ENCODE measurements at places on chromosomes 13 and 19.

DNA sequence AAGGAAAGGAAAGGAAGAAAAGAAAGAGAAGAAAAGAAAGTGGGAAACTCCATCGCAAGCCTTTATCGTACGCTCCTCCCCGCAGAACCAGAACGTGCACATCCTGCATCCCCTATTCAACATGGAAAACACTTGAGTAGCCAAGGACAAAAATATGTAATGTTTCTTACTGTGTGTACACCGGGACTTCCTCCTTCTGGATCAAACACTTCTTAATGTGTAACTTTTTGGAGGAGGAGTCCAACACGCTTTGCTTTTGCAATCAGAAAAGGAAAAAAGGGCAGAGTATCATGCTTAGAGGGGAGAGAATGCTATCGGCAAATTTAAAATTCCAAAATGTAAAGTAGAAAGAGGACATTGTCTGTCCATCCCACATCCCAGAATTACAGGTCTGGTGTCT, 7.8 kb upstream of the SHFL start:
- peak; percentile 36 for DNase-seq

DNA sequence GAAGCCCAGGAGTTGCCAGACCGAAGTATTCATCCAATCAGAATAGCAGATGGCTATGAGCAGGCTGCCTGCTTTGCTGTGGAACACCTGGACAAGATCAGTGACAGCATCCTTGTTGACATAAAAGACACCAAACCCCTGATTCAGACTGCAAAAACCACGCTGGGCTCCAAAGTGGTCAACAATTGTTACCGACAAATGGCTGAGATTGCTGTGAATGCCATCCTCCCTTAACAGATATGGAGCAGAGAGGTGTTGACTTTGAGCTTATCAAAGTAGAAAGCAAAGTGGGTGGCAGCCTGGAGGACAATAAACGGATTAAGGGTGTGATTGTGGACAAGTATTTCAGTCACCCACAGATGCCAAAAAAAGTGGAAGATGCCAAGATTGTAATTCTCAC, 250.3 kb upstream of the OBI1 start:
- no peak for DNase-seq

DNA sequence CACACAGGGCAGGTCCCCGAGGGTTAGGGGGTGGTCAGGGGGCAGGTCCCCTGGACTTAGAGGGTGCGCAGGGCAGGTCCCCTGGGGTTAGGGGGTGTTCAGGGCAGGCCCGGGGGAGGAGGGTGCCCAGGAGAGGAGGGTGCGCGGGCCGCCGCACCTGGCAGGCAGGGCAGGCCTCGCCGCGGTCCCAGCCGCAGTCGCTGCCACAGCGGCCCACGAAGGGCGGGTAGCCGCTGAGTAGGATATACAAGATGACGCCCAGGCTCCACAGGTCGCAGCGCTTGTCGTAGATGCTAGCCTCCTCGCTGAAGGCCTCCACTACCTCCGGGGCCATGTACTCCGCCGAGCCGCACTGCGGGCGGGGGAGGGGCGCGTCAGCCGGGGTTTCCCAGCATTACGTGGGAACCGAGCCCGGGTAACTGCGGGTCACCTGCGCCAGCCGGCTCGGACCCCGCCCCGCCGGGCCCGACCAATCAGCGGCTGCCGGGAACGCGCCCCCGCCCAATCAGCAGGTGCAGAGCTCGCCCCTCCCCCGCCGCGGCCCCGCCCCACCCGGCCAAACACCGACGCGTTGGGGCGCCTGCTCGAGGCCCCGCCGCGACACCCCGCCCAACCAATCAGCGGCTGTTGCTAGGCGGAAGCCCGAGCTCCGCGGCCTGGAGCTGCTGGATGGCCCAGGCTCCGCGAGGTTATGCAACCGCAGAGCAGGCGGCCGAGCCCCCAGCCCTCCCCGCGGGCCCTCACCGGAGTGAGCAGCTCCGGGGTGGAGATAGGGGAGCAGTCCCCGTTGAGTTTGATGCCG, 9.2 kb downstream of the MKNK2 start:
- DNase-seq: peak; percentile 98

DNA sequence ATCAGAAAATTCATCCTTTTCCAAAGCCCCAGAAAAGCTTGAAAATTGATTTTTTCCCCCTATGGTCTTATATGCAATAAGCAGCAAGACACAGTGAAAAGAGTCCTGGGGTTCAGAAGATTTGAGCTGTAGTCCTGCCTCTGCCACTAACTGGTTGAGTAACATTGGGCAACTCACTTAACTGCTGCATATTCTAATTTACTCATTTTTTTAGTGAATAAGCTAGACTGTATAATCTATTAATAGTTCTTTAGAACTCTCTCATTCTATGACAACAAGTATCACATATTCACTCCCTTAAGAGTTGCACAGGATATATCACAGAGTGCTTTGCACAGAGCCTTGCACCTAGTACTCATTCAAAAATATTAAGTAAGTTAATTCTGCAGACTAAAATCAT, 110.8 kb downstream of the STOML3 start:
- DNase-seq: no peak

Measured in MV-4-11 (cell line).